Heart left ventricle (tissue), 16 donors: ENCODE measurements at places on chromosomes 12 and 14.

- DNase-seq, result no peak
- H3K4me3 ChIP-seq, result no peak overlapping the region
- no peak overlapping the region for H3K27ac ChIP-seq
- H3K4me1 ChIP-seq, result no peaks in the 10 kb centered on the region
Measured at GRCh38 chr12:113448873-113449272, 22.8 kb downstream of the LHX5 start.

- H3K27me3 ChIP-seq, result no peaks in the 10 kb centered on the region
- no peak overlapping the region for H3K27ac ChIP-seq
- H3K4me3 ChIP-seq, result no peak overlapping the region
- no peaks in the 10 kb centered on the region for H3K4me1 ChIP-seq
- peaks cover 14% of the 10 kb centered on the region for H3K36me3 ChIP-seq
Measured at GRCh38 chr12:95054206-95054605, 19.2 kb downstream of the NR2C1 start.

DNA sequence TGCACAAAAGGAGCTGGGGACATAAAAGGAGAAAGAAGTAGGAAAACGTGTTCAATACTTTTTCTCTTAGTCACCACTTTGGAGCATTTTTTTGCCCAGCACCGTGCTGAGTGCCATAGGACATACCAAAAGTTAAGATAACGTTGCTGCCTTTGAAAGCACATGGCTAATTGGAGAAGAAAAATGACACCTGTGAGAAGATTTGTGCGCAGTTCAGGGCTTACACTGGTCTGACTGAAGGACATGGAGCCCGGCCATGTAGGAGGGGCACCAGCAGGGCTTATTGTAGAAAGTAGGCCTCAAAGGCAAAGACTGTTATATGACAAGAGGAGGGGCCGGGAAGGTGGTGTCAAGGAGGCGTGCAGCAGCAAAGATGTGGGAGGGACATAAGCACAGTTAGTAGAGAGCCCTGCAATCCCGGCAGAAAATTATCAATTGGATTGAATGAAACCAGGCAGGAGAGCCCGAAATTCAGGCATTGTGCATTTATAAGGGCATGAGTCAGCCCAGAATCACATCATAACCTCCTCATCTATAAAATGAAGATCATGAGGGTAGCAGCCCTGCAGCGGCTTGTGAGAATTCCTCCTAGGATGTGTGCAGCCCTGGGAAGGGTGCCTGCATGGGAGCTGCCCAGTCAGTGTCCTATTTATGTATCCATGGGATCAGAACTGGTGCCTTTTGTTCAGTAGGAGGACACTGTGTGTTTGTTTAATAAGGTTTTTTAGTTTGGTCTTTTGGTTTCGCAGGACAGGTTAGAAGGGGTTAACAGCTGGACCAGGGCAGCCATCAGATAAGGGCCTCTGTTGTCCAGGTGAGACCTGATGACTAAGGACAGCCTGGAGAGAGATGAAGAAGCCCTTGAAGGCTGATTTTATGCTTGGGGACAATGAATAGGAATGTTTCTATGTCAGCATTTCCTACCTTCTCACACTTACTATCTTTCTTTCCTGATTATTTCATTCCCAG lies 122.4 kb downstream of the GPR135 start:
- H3K27ac ChIP-seq, result peak overlapping the region; percentile 87
- peaks cover 55% of the 10 kb centered on the region for H3K36me3 ChIP-seq
- no peak overlapping the region for H3K4me3 ChIP-seq
- peak; percentile 70 for DNase-seq

DNA sequence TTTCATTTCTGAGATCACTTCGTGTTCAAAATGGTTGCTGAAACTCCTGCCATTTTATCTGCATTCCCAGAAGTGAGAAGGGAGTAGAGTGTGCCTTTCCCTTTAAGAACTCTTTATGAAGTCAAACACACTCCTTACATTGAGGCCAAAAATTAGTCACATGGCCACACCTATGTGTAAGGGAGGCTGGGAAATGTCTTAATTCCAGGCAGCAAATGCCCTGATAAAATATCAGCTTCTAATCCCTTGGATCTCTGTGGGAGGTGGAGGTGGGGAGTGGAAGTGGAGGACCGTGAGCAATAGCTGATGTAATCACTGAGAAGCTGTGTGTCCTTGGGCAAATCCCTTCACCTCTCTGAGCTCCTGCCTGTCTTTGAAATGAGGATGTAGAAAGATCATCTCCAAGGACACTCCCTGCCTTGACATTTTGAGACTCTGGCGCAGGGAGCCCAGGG lies 22.7 kb upstream of the ANKRD9 start:
- DNase-seq, result no peak
- no peaks in the 10 kb centered on the region for H3K27me3 ChIP-seq
- H3K27ac ChIP-seq, result no peak overlapping the region
- H3K36me3 ChIP-seq, result no peaks in the 10 kb centered on the region
